Myocyte (in vitro differentiated cells): ENCODE measurements at places on chromosomes 16 and 17. TPM values are rescaled to one million over a fixed set of nuclear protein-coding genes. Genes with fewer than 3 reads are reported as not detected.
A peak's percentile ranks its signal among the peaks of the same experiment; 100 is the strongest.

- DNase-seq = no peak
These were observed 254.6 kb downstream of the MRTFB start for GRCh38 chr16:14325502-14326401.

Gene KRT17
- total RNA-seq = 0.32 and 2.4 TPM in 2 replicates

Gene ZG16B
- not detected in 2 replicates for total RNA-seq

GRCh38 chr16:1257561-1258224, 1.8 kb downstream of the TPSD1 start:
- DNase-seq = no peak

DNA sequence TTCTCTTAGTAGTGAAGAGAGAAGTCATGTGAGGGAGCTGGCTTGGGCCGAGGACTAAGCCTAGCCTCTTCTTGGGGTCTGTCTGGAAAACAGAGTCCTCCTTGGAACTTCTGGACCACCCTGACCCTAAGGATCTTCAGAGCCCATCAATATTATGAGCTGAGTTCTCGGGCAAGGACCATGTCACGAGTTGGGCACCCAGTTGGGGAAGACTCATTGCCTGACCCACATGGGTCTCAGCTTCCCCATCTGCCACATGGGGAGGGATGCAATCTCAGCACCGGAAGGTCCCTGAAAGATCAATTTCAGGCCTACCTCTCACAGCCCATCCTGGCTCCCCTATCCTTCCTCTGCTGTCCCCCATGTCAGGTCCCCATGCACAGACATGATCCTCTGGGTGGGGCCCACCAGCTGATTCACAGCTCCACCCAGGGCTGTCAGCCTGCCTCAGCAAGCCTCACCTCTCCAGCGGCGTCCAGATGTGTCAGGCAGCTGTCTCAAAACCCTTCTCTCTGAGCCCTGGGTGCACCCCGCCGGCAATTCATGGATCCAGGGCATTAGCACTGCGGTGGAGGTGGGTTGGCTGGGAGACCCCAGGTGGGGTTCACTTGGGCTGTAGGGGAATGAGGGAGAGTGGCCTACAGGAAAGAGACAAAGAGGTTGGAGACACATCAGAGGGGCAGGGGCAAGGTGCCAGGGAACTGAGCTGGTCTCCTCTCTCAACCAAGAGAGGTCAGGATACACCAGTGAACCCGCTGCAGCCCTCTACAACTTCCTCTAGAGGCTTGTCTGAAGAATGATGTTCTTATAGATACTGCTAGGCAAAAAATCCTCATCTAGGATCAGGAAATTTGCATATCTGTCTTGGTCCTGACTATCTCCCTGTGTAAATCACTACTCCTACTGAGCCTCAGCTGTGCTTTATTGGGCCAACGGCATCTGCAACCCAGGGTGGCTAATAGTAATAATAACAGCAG, 1.8 kb downstream of the NLRP1 start:
- DNase-seq = no peak

DNA sequence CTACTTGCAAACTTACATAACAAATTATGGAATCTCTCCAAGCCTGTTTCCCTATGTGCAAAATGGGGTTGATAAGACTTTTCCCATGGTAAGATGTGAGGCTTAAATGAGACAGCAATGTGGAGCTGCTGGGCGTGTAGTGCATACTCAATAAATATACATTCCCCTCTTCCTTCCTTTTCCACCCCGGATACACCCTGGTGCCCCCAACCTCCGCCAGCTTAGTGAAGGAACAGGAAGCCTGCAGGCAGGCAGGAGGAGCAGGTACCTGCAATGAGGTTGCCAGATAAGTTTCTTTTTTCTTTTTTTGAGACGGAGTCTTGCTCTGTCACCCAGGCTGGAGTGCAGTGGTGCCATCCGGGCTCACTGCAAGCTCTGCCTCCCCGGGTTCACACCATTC, 14.9 kb downstream of the C17orf50 start:
- DNase-seq = no peak

- DNase-seq = peak; percentile 76
These were observed at the start of gene UBTF for GRCh38 chr17:44219616-44220212. Gene UBTF (minus strand): TSS chr17:44219675. CDS start chr17:44218229, 1,446 bp downstream.

Gene MARVELD3
- not detected in 2 replicates for total RNA-seq

Gene BLMH
- total RNA-seq = 19.8 and 24.1 TPM in 2 replicates

GRCh38 chr17:58083491-58084316, 485 bp downstream of the DYNLL2 start:
- peak; percentile 67 for DNase-seq

DNA sequence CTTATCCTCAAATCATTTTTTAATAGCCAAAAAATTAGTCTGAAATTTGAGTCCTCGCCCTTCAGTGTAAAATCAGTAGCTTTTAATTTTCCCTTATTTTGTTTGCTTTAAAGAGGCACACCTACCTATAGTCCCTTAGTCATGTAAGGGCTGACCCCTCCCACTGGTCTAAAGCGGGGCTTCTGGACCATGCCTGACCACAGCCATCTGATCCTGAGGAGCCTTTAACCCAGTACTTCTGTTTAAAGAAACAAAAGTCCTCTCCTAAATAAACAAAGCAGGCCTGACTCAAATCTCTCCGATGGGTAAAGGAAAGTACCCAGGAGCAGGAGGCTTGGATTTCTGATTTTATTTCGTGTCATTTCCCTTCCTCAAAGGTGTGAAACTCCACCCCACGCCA, 92.0 kb upstream of the CCL2 start:
- no peak for DNase-seq

GRCh38 chr16:88345721-88346560, 36.8 kb upstream of the ZNF469 start:
- DNase-seq = no peak
